ENCODE measurements at places on chromosomes 13 and 19.

DNA sequence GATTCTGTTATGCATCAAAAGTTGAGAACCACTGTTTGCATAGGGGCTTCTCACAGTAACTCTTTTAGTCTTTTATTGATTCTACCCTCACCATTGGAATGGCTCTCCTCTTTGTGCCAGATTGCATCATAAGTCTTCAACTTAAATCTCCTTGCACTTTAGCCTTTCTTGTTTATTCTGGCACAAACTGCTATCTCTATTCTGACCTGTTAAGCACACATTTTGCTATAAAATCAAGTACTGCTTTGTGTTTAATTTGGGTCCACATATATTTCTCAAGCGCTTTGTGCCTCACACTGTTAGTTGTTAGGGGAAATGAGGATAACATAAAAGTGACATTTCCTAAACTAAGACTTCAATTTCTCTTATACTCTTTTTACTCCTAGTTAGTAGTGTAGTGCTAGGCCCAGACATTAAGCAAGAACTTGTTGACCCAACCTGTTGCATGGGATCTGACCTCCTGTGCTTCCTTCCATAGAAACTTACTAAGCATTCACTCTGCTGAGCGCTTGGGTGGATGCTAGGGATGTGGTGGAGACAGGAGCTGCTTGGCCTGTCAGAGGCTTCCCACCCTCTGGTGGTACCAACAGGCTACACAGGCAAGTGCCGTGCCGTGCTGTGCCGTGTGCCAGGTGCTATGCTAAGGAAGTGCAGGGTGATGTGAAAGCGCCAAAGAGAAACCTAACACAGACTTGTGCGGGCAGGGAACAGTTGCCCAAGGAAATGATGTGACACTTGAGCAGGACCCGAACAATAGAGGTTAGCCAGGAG, 1.2 kb downstream of the UTP14C start:
- DNase-seq: no peak

DNA sequence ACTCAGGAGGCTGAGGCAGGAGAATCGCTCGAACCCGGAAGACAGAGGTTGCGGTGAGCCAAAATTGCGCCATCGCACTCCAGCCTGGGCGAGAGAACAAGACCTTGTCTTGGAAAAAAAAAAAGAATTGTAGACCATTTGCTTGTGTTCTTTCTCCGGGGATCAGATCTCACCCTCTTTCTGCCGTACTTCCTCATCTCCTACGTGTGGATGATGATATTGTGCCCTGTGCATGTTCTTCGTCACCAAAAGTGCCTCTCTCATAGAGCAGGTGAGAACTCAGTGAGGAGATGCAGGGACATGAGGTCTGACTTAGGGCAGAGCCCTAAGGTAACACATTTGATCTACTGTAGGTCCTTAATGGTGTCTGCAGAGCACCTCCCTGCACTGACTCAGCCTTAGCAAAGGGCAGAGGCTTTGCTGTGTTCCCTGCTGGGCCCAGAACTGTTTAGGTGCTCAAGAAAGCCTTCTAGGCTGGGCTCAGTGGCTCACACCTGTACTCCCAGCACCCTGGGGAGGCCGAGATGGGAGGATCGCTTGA, 1.3 kb downstream of the APOC2 start:
- DNase-seq: no peak

DNA sequence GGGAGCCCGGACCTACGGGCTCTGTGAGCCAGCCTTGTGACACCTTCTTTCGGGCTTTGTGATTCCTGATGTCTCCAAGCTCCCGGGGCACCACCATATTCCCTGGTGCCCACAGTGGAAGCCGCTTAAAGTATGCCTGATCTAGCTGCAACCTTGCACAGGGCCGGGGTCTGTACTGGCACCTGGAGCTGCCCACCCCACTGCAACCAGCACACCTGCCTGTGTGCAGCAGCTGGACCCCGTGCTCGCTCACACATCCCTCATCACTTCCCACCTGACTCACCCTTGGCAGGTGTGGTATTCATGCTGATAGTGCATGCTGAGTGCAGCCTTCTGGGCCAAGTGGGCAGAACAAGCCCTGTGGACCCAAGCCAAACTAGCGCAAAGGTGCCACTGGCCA, 1981.1 kb upstream of the PCDH20 start:
- DNase-seq: no peak

DNA sequence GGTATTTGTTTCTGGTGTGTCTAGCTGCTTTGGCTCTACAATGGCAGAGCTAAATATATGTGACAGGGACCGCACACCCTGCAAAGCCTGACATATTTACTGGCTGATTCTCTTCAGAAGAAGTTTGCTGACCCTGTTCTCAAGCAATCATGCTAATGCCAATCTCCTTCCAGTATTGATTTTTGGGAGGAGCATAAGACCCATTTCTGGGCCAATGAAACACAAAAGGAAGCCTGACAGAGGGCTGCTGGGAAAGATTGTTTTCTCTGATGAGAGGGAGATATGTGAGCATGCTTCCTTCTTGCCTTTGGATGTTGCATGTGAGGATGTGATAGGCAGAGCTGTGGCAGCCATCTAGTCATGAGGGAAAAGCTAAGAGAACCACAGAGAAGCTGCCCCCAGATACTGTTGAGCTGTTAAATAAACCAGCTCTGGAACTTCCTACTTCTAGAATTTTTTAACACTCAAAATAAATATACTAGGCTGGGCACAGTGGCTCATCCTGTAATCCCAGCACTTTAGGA, 31.4 kb upstream of the TPTE2 start:
- DNase-seq: no peak

- DNase-seq: no peak
Observed at GRCh38 chr13:32028711-32029110, 2.9 kb upstream of the FRY start.

- no peak for DNase-seq
Observed at GRCh38 chr19:56866538-56866937, 26.0 kb upstream of the PEG3 start.

- no peak for DNase-seq
Observed at GRCh38 chr19:14096272-14096992, 5.9 kb upstream of the SAMD1 start.

GRCh38 chr13:30037766-30038165, 187.3 kb upstream of the UBL3 start:
- no peak for DNase-seq

Measured in DMS 273 treated with DMSO at 0.1 percent for 48 hours (cell line).